ENCODE measurements at places on chromosomes 16 and 17.
A peak's percentile ranks its signal among the peaks of the same experiment; 100 is the strongest.

DNA sequence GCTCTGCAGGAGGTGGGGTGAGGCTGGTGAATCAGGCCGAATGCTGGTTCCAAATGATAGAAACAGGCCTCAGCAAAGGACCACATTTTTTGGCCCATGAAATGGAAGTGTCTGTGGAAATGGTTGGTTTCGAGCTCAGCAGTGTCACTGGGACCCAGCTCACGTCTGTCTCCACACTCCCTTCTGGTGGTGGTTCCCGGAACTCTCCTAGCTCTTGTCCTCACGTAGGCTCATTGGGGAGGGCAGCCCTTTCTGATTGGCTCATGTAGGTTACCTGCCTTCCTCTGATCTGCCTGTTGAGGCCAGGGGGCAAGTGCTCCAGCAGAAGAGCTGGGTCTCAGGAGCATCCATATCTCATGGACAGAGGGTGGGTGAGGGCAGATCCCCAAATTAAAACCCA, 4.0 kb downstream of the ALG1 start:
- no peak for DNase-seq

DNA sequence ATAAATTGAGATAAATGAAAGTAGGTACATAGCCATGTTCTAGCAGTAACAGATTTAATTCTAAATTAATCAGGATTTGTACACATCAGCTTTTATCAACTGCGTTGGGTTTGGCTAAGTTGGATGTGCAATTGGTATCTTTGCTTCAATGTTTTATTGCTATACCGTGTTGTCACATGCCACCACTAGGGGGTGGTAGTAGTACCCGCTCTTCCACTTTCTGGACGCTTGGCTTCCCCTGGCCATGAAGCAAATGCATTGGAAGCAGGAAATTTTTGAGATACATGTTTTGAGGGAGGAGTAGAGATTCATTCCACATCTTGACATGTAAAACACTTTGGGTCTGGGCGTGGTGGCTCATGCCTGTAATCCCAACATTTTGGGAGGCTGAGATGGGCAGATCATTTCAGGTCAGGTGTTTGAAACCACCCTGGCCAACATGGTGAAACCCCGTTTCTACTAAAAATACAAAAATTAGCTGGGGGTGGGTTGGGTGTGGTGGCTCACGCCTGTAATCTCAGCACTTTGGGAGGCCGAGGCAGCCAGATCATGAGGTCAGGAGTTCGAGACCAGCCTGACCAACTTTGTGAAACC, 58.6 kb downstream of the EMP2 start:
- DNase-seq = peak; percentile 4

DNA sequence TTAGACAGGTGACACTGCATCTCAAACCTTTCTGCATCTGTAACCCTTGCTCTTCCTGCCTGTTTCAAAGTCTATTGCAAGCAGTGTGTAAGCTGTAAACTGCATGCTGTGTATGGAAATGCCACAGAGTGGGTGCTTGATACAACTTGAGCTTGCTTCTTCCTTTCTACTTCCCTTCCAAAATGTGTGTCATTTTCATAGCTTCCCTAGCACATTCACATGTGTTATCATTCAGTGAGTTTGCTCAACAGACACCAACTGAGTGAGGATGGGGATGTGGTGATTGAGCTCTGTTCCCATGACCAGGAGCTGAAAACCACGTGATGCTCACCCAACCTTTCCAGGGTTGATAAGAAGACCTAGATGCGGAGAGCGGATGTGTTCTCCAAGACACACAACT, 111.1 kb downstream of the VAT1L start:
- DNase-seq = no peak

GRCh38 chr16:65195998-65196397, 74.1 kb upstream of the CDH11 start:
- DNase-seq = no peak

DNA sequence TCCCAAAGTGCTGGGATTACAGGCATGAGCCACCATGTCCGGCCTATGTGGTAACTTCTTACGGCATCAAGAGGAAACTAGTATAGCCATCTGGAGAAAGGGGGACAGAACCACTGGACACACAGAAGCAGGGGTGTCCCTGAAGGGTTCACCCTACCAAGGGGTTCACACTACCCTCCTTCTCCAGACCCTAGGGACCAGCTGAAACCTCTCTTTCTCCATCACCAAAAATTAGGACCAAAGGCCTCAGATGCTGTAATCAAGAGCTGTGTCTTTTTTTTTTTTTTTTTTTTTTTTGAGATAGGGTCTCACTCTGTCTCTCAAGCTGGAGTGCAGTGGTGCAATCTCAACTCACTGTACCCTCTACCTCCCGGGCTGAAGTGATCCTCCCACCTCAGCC, 33.2 kb downstream of the ZFHX3 start:
- no peak for DNase-seq

DNA sequence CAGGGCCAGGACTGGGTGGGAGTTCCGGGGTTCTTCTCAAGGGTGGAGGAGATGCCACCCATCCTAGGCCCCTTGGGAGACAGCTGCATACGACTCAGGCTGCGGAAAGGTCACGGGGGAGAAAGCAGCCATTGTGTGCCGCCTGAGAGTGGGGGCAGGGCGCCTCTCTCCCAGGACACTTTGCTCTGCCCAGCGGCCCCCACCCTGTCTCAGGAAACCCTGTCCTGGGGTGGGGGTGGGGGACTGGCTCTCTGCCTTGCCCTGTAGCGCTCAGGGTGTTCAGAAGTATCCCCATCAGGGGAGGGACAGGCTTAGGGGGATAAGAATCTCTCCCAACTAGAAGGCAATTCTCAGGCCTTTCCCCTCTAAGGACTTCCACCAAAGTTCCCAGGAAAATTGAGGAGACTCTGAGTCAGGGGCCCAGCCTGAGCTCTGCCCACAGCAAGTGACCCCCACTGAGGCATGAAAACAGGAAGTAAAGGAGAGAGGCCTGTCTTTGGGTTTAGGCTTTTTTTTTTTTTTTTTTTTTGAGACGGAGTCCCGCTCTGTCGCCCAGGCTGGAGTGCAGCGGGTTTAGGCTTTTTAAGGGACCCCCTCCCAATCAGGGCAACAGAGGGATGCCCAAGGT, 4.9 kb downstream of the GIT1 start:
- no peak for DNase-seq

DNA sequence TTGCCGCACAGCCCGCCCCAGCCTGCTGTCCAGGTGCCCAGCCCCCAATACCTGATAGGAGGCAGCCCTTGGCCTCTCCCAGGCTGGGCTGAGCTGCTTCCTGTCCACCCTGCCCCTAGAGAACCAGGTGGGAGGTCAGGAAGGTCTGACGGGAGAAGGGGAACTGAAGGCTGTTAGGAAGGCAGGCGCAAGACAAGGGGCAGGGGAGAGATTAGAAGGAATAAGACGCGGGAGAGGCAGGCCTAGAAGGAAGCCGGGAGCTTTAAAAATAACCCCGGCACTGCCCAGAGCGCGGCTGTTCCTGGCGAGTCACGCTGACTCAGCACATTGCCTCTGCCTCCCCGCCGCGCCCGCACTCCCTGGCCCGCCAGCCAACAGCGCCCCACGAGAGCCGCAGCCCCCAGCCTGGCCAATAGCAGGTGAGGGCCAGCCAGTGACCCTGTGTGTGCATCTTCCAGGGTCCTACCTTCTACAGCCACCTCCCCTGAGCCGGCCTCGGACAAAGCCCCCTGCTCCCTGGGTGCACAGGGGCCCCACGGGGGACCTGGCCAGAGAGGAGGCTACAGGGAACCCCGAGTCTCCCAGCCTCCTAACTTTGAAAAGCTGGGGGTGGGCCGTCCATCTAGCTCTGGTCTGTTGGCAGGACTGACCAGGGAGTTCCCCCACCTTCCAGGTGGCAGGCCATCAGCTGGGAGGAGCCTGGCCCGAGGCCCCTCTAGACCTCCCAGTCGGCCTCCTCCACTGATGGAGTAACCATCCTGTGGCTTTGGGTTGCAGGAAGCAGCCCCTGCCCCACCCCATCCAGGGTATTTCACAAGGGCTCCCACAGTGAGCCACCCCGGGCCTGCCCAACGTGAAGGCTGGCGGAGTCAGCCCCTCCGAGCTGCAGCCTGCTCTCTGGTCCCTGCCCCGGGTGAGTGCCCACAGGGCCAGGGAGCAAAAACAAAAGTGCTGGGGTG, 4.0 kb downstream of the MAFG start:
- no peak for DNase-seq

GRCh38 chr16:17395849-17396480, 74.8 kb downstream of the XYLT1 start:
- no peak for DNase-seq

GRCh38 chr17:46817901-46818209, 637 bp downstream of the WNT3 start:
- no peak for DNase-seq

GRCh38 chr17:76189247-76189646, 48.2 kb upstream of the FOXJ1 start:
- no peak for DNase-seq

GRCh38 chr16:3965781-3966582, 85.5 kb upstream of the CREBBP start:
- DNase-seq = no peak

DNA sequence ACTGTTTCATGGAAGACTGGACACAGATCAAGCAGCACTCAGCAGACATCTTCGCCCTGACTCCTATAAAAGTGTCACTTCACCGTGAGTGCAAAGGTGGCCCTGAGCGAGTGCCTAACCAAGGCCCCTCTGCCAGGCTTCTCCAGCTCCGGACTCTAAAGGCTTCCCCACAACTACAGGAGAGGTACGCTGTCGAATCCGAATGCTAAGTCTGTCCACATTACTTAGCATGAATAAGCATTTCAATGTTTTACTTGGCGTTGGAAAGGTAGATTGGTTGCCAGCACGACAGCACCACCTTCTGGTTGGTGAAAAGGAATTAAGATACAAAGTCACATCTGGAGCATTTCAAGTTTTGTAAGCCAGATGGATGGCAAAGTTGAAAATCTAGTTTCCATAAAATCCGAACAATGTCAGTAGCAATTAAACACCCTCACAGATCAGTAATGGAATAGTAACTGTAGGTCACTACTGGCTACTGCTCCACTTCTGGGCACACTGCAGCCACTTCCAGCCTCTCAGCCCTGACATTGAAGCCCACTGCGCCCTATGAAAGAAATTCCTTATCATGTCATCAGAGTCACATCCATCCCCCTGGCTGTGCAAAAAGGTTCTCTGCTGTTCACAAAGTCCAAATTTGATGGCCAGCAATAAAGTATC, 100.9 kb downstream of the PARN start:
- DNase-seq = peak; percentile 18

- no peak for DNase-seq
Measured at GRCh38 chr17:42249681-42250446, 26.3 kb downstream of the STAT5B start.

DNA sequence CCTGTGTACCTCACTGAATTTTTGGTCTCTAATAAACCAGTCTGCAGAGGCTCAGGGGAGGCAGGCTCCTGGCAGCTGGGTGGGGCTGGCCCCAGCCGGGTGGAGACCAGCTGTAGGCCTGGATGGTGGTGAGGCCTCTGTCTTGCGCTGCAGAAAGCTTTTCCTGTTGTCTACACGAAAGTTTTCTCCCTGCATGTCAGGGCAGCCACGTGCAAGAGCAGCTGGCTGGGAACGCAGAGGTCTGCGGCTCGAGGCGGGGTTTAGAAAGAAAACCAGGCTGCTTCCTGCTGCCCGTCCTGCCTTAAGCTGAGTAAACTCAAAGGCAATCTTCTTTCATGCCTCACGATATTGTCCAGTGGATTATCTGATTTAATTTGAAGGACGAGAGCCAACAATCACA, 2.4 kb downstream of the SERPINF1 start:
- DNase-seq = no peak

DNA sequence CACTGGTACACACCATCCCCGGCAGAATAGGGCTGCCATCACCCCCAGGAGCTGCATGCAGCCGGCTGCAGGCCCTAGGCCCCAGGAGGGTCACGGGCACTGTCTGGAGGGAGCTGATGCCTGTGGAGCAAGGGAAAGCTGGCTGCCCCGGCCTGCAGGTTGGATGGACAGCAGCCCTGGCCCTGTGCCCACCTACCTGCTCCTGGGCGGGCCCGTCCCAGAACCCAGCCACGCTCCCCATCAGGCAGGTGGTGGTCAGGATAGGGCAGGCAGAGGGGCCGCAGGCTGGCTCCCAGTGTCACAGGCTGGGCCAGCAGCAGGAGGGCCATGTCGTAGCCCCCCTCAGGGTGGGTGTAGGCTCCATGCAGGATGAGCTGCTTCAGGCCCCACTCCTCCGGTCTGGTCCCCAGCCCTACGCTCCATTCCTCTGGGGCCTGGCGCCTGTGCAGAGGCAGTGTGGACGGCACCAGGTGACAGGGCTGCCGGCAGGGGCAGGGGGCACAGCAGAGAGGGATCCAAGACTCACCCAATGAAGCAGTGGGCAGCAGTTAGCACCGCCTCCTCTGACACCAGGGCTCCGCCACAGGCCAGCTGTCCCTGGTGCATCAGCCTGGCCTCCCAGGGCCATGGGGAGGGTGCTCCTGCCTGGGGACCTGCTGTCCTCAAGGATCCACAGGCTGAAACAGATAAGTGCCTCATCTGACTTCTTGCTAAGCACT, 4.0 kb downstream of the PRSS53 start:
- DNase-seq = no peak

DNA sequence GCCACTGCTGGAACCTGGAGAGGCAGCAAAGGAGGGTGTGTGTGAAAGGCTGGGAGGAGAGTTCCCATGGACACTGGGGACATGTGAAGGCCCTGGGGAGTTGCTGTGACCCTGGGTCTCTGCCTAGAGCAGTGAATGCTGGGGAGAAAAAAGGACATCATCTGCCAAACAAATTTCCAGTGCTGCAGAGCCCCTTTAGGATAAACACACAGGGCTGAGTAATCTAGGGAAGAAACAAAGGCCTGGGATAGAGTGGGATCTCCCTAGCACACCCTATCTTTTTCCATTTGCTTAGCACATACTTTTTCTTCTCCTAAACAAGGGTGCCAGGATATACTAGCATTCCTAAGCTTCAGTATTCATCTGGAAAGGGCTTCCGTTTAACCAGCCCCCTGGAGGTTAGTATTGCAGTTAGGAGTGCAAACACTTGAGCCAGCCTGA, 3.3 kb upstream of the HIGD1B start:
- no peak for DNase-seq

- no peak for DNase-seq
Measured at GRCh38 chr16:58809213-58809612, 75.1 kb upstream of the GOT2 start.

GRCh38 chr16:15950161-15950854, 892 bp downstream of the ABCC1 start:
- DNase-seq = peak; percentile 21

- peak; percentile 92 for DNase-seq
Measured at GRCh38 chr16:58022601-58023371, 2.8 kb upstream of the MMP15 start.

- peak; percentile 77 for DNase-seq
Measured at GRCh38 chr17:41812381-41813151, at the start of gene FKBP10. Gene FKBP10, plus strand, starts transcription at chr17:41813004. Its CDS starts 31 bp downstream, at chr17:41813035.
